Bronchial epithelial cell (primary cell): ENCODE measurements at places on chromosomes 4 and X.

DNA sequence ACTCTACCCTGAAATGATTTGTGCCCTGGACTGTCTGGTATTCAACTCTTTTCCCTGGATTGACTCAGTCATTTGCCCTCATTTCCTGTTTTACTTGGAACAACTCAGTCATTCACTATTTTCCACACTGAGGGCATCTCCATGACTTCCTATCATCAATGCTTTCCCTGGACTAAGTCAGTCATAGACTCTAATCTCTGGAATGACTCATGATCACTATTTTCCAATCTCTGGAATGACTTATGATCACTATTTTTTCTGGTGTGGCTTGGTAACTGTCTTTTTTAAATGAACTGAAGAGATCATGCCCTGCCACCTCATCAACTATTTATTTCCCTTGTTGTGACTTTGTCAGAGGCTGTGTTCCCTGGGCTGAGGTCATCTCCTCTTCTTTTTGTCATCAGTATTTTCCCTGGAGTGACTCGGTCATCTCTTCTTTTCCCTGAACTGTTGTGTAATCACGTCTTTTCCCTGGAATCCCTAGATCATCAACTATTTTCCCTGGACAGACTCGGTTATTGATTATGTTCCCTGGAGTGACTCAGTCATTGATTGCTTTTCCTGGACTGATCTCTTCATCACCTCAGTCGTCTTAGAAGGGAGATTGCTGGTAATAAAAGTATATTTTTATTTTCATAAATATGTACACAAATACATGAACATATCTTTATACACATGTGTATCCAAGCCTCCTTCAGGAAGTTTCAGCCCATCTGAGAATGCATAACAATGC, 327.1 kb upstream of the VCX start:
- DNase-seq: peak; percentile 70

- DNase-seq: no peak
Measured at GRCh38 chr4:30882995-30883675, 163.0 kb downstream of the PCDH7 start.

DNA sequence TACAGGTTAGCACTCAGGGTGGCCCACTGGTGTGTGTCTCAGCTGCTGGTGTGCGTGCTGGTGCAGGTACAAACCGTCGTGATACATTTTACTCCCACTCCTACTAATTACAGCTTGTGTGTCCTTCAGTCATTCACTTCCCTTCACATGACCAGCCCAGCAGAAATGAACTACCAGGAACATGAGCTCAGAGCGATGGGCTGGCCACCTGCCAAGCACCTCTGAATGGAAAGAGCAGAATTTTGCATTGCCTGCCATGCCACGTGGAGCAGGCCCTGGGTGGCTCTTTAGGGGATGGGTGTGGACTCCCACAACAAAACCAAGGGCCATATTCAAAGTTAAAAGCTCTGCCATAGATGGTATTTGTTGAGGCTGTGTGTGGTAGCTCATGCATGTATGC, 58.9 kb upstream of the PGM2 start:
- peak; percentile 90 for DNase-seq

- no peak for DNase-seq
Measured at GRCh38 chr4:6748286-6748685, 32.3 kb downstream of the BLOC1S4 start.

- DNase-seq: no peak
Measured at GRCh38 chrX:72532366-72532765, 40.3 kb downstream of the HDAC8 start.

DNA sequence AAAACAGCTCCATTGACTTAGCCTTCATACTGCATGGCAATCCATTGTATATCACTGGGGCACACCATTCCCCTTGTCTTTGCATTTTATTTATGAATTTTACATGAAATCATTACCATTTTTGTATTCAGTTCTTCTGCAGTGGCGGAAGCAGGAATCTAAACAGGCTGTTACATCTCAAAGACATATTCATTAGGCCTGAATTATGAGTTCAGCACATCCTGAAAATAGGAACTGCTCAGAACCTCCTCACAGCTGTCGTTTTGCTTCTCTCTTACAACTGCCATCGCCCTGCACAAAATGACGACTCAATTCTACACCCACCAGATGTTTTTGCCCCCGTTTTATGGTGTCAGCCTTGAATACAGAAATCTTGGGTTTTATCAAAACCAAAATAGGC, 474.4 kb upstream of the MAGEB18 start:
- DNase-seq: no peak

DNA sequence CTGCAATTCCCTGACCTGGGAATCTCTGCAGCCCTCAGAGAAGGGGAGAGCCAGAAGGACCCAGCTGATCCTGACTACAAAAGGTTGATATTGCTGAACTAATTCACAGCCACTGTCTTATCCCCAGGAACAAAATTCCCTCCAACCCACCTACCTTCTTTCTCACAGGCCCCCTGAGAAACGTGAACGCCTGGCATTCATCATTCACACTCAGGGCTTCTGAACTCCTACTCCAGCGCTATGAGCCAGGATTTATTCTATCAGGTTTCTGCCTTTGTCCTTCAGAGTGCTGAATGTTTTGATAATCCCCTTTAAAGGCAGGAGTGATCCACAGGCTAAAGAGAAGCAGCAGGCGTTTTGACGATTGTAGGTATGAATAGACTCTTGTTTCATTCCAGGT, 76.5 kb downstream of the KCNIP4 start:
- DNase-seq: no peak

- DNase-seq: peak; percentile 51
Measured at GRCh38 chrX:55867181-55867651, 149.7 kb downstream of the RRAGB start.

DNA sequence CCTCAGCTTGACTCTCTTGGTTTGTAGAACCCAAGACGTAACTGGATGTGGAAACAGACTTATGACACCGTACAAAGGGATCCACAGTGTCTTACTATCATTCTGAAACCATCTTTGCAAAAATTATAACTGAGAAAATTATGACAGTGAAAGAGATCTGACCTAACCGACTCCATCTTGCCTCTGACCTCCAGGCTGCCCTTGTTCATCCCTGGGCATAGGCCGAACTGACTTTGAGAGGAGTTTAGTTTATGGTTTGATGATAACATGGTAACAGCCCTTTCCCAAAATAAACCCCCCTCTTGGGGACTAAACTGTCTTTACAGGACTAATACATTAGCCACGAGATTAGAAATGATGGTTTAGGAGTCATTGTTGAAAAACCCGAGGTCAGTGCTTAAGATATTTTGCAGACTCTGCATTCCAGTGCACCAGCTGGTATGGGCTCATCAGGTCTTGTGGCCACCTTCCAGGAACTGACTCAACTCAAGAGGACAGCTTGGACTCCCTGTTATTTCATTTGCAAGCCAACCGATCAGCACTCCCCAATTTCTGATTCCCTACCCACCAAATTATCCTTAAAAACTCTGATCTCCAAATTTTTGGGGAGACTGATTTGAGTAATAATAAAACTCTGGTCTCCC, 49.6 kb downstream of the CASP3 start:
- peak; percentile 18 for DNase-seq

GRCh38 chrX:107577933-107578332, 50.4 kb upstream of the PRPS1 start:
- no peak for DNase-seq

GRCh38 chr4:17187003-17187402, 288.6 kb upstream of the LDB2 start:
- no peak for DNase-seq

DNA sequence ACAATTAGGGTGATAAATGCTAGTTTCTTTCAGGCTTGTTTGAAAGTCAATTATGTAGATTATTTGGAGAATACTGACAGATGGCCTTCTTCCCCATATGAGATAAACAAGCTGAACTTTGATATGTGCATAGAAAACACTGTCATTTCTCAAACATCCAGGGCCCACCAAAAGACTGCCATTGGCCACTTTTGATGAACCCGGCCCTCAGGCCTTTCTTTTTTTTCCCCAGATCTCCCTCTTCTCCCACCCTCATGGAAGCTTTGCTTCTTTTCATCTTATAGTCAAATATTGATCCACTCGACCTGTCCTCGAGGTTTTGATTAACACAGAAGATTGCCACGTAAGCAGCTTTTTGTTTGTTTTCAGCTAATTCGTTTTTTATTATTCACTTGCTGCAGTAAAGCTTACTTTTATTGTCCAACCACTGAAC, 377.4 kb downstream of the SMARCA1 start:
- no peak for DNase-seq

DNA sequence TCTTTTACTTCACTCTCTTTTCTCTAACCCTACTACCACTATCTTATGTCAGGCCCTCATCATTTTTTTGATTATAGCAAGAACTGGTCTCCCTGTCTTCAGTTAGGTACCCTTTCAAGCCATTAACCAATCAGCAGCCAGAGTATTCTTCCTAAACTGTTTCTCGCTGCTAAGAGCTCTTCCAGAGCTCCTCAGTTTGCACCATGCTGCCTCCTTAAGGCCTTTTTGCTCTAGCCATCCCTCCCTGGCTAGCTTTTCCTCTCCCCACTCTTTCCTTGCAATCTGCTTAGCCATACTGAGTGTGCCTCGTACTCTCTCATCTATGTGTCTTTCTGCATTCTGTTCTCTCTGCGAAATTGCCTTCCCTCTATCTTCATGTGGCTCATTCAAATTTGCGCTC, 32.9 kb downstream of the KIF4A start:
- no peak for DNase-seq

- no peak for DNase-seq
Measured at GRCh38 chr4:119264743-119265142, 52.2 kb downstream of the USP53 start.

GRCh38 chr4:28682847-28683246, 1822.2 kb downstream of the STIM2 start:
- no peak for DNase-seq

DNA sequence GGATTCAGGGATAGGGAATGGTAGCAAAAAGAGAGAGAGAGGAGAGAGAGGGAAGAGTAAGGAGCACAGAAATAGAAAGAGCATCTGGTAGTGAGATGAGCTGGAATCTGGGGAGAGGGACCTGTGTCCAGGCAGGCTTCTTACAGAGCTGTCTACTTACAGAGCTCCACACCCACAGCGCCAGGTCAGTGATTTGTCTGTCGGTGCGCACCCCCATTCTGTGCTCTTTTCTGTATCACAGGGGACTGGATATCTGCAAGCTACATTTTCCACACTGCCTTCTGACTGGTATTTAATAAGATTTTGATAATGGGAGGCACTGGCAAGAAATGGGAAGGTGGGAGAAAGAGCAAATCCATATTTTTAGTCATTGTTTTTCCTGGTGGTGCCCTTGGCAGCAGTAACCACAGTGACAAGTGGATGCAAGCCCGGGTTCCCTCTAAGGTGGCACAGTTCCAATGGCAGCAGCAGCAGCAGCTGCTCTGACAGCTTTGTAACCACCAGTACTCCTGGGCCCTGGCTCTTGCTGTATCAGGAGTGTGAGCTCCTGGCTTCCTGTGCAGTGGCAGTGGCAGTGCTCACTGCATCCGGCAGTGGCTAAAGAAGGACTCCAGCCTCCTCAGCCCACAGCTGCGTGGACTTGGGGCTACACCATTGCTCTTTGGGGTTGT, 300.5 kb downstream of the TRIML1 start:
- DNase-seq: peak; percentile 82

- DNase-seq: no peak
Measured at GRCh38 chr4:13797061-13797460, 169.5 kb upstream of the BOD1L1 start.

DNA sequence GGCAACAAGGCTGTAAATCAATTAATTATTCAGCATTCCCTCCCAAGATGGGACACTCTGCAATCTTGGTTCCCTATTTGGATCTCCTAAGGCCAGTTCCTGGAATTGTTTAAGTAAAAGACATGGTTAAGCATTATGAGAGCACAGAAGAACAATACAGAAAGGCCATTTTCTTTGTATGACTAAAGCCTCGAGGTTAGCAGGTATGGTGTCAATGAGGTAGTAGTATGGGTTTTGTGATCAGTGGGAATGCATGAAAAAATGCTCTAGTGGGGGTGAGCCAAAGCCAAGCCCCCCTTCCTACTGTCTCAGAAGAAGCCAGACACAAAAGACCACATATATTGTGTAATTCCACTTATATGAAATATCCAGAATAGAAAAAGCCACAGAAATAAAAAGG, 61.7 kb upstream of the S100G start:
- DNase-seq: no peak

DNA sequence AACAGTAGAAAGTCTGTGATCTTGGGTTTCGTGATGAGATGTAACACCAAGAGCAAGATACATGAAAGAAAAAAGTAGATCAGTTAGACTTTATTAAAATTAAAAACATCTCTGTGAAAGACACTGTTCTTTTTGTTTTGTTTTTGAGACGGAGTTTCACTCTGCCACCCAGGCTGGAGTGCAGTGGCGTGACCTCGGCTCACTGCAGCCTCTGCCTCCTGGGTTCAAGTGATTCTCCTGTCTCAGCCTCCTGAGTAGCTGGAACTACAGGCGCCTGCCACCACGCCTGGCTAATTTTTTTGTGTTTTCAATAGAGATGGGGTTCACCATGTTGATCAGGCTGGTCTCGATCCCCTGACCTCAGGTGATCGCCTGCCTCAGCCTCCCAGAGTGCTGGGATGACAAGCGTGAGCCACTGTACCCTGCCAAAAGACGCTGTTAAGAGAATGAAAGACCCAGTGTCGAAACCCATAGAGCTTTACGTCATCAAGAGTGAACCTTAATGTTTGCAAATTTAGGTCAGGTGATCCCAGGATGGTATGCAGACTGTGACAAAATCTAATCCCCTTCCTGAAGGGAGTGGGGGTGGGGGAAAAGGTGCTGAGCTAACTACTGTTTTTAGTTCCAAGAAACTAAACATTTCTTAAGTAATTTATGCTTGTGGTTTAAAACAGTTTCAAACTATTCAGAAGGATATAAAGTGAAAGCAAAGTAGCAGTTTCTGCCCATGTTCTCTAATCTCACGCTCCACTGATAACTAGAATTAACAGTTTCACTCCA, 8.0 kb downstream of the OFD1 start:
- peak; percentile 24 for DNase-seq
